Naive thymus-derived CD8-positive, alpha-beta T cell (primary cell): ENCODE measurements at places on chromosomes 12 and 14. TPM values are rescaled to one million over a fixed set of nuclear protein-coding genes. Genes with fewer than 3 reads are reported as not detected.
A peak's percentile ranks its signal among the peaks of the same experiment; 100 is the strongest.

DNA sequence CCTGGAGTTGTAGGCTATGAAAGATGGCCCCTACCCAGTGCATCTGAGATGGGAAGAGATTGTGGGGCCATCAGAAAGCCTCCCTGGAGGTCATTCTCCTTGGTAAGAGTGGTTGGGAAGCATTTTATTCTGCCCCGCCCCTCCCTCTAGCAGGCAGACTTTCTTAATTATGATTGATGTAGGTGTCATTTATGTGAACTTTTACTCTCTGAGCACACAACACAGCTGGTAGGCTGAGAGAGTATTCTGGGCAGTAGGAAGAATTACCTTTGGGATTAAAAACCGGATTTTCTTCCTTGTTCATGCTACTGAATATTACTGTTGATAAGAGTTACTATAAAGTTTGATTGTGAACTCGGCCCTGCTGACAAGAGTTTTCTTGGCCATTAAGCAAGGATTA lies 266.8 kb downstream of the TTC6 start:
- no peak for DNase-seq
- H3K4me1 ChIP-seq: no peaks in the 10 kb centered on the region
- peaks cover 4% of the 10 kb centered on the region for H3K27me3 ChIP-seq
- H3K36me3 ChIP-seq: no peaks in the 10 kb centered on the region

GRCh38 chr14:70073924-70074566 lies 114.7 kb downstream of the SLC8A3 start:
- no peak overlapping the region for H3K4me3 ChIP-seq
- H3K4me1 ChIP-seq: no peaks in the 10 kb centered on the region
- peak; percentile 15 for DNase-seq
- H3K27me3 ChIP-seq: peaks cover 15% of the 10 kb centered on the region

DNA sequence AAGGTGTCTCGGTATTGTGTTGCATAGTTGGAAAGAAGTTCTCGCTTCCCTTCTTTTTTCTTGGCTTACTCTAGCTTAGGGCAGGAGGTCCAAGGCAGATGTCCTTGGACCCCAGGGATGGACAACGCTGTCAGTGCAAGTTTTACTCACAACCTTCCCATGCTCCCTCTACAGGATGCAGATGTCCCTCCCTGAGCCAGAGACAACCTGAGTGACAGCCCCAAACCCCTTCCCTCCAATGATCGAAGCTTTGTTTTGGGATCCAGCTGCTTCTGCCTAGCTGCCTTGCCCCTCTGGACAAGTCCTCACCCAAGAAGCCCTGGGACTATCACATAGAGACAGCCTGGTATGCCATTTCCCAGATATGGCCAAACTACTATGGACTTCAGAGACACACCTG lies 112.0 kb upstream of the RAP1B start:
- no peak for DNase-seq
- H3K27me3 ChIP-seq: no peaks in the 10 kb centered on the region
- H3K4me3 ChIP-seq: no peak overlapping the region
- H3K4me1 ChIP-seq: peaks cover 4% of the 10 kb centered on the region
- no peaks in the 10 kb centered on the region for H3K36me3 ChIP-seq
- H3K27ac ChIP-seq: no peak overlapping the region

GRCh38 chr12:81450920-81451739 lies 308.0 kb downstream of the PPFIA2 start:
- no peak for DNase-seq
- H3K4me1 ChIP-seq: no peaks in the 10 kb centered on the region
- H3K27me3 ChIP-seq: no peaks in the 10 kb centered on the region

- peaks cover 2% of the 10 kb centered on the region for H3K36me3 ChIP-seq
- DNase-seq: no peak
- H3K4me3 ChIP-seq: no peak overlapping the region
- H3K27me3 ChIP-seq: no peaks in the 10 kb centered on the region
Observed at GRCh38 chr14:30888480-30889243, 14.3 kb downstream of the COCH start.

DNA sequence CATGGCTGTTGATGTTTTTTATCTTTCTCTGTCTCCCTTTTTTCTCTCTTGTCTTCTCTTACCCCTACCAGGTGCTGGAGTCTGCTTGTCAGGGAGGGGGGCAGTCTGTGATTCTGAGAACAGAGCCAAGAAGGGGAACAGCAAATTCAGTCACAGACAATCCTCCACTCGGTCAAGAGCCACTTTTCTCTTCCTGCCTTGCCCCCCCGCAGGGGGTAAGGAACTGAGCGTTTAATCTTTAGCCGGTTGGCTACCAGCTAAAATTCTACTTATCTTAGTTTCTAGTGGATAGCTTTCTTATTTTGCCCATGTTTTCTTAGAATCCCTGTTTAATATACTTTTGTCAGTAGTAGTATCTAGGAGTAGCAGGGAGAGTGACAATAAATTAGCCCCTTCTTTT lies 1.9 kb downstream of the RIMKLB start:
- H3K4me3 ChIP-seq: peak overlapping the region; percentile 54
- H3K4me1 ChIP-seq: peaks cover 29% of the 10 kb centered on the region
- H3K27ac ChIP-seq: peak overlapping the region; percentile 50
- DNase-seq: no peak
- no peaks in the 10 kb centered on the region for H3K27me3 ChIP-seq

GRCh38 chr12:113201187-113202177 lies 16.0 kb downstream of the RITA1 start:
- no peak for DNase-seq
- H3K27ac ChIP-seq: no peak overlapping the region
- H3K4me1 ChIP-seq: peaks cover 22% of the 10 kb centered on the region
- no peaks in the 10 kb centered on the region for H3K36me3 ChIP-seq

DNA sequence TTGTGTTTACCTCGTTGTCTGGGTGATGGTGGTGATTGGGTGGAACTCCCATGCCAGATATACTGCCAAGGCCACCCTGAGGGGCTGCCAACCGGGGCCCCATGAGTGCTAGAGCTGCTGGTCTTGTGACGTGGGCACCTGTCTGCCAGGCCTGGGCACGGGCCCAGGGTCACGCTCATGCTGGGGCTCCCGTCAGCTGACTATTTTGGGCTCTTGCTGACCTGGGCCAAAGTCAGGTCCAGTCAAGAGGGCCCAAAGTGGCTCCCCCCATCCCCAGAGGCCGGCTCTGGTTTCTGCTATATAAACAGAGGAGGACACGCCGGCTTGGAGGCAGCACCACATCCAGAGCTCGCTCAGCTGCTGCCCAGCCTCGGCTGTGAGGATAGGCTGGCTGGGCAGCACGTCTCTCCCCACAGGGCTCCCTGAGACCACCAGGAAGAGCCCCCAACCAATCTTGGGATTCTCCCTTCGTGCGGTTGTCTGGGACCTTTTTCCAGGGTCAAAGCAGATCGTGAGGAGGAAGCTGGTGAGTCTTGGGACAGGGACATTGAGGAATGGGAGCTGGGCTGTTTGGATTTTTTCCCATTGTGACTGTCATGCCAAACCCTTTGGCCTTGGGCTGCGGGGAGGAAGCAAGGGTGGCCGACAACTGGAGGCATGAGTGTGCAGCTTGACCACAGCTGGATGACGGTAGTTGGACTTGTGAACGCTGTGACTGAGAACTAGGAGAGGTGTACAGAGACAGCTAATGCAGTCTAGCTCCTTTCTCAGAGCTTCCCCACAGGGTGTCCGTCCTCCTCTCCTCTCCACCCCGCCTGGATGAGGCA lies 7.6 kb upstream of the NR4A1 start:
- peaks cover 67% of the 10 kb centered on the region for H3K4me1 ChIP-seq
- no peak overlapping the region for H3K27ac ChIP-seq
- H3K36me3 ChIP-seq: no peaks in the 10 kb centered on the region
- DNase-seq: no peak
- no peak overlapping the region for H3K4me3 ChIP-seq

Gene RNF212B
- total RNA-seq: not detected
